ENCODE measurements at places on chromosomes 5 and 9.

GRCh38 chr5:3862906-3863305, 267.3 kb downstream of the IRX1 start:
- ATAC-seq = no peak

GRCh38 chr5:158007336-158007735, 148.4 kb upstream of the CLINT1 start:
- ATAC-seq = no peak

- ATAC-seq = no peak
Observed at GRCh38 chr5:65149827-65150226, 331.9 kb downstream of the ADAMTS6 start.

DNA sequence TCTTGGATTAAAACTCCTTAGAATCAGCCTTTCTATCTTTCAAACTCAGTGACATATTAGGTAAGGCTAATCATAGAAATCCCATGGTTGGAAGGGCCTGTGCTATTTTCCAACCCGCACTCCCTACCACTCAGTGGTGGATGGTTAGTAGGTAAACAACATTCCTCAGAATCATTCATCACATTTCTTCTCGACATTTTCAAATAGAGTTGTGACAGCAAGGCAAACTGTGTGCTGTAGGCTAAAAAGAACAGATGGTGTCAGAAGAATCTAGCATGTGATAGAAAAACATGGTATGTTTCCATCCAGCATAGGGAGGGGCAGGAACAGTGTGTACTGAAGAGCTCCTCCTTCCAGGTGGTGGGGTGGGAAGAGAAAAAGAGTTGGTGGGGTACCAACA, 227.3 kb upstream of the NMUR2 start:
- no peak for ATAC-seq

DNA sequence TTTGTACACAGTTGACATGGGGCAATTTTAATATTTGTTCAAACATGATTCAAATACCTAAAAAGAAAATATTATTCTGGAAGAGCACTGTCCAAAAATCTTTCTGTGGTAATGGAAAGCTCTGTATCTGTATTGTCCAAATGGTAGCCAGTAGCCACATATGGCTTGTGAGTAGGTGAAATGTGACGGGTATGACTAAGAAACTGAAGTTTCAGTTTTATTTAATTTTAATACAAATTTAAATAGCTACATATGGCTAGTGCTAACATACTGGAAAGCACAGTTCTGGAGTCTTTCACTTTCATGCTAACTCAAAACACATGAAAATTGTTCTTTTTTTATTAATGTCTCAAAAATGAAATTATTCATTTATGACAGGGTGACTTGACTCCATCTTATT, 132.6 kb downstream of the PLK2 start:
- no peak for ATAC-seq

DNA sequence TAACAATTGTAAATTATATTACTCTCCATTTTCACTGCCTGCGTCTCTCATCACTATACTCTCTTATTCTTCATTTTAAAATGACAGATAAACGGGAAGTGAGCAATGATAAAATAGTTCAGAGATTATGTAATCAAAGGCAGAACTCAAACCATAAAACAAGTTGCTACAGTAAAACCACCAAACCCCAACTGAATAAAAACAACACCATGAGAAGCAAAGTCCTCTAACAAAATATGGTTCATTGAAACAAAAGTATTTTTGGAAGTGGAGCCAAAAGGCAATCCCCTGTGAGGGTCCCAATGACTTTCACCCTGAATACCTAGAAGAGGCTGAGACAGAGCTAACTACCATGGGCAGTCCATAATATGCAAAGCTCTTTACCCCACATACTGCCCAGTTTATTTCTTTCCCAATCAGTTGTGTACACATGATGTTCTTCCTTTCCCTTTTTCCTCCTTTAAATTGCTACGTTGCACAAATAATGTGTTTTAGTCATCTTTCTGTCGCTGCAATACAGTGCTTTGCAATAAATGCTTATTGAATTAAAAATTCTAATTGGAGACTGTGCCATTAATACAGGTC, 64.0 kb upstream of the PTGER4 start:
- ATAC-seq = no peak

DNA sequence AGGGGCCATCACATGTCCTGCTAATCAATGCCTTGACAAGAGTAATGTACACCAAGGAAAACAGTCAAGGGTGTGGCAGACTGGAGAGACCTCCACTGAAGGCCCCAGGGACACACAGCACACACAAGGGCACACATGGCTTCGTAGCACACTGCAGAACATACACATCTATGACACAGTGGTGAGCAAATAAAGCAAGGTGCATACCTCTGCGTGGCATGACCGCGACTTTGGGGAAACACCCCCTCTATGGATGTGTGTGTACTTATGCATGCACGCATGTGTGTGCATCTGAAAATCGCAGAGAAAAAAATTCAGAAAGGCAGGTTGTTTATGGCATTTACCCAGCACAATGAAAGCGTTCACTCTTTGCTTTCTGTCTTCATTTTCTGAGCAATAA, 20.5 kb downstream of the SEMA4D start:
- no peak for ATAC-seq

DNA sequence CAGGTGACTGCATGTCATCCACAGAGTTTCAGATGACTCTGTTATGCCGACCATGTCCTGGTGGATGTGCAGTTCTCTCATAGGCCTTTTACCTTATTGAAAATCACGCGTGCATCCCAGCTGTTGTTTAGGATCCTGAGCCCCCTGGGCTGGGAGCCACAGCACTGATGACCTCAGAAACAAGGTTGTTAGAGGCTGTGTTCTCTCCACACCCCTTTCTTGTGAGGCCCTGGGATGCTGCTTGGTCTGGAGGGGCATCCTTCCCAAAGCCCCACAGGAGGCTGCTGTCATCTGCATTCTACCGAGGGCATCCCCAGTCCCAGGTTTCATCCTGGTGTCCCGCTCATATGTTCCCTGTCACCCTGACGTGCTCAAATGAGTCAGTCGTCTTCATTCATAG, 76.5 kb upstream of the IRX4 start:
- no peak for ATAC-seq

GRCh38 chr9:129888293-129889121, 53.2 kb downstream of the USP20 start:
- no peak for ATAC-seq

- no peak for ATAC-seq
Observed at GRCh38 chr5:168950241-168950951, 350.5 kb downstream of the SLIT3 start.

DNA sequence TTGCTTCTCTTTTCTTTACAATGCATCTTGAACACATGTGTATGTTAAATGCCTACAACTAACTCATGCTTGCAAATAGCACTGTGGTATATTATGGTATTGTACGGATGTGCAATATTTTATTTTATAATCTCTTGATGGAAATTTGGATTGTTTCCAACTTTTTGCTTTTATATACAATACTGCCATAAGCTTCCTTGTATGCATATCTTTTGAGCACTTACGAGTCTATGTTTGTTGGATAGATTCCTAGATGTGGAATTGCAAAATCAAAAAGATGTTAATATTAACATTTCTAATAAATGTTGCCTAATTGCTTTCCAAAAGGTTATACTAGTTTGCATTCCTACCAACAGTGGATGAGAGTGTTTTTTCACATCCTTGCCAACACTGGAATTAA, 3.4 kb upstream of the GALNT12 start:
- no peak for ATAC-seq

- no peak for ATAC-seq
Observed at GRCh38 chr9:121447321-121447834, 52.3 kb downstream of the GGTA1 start.

DNA sequence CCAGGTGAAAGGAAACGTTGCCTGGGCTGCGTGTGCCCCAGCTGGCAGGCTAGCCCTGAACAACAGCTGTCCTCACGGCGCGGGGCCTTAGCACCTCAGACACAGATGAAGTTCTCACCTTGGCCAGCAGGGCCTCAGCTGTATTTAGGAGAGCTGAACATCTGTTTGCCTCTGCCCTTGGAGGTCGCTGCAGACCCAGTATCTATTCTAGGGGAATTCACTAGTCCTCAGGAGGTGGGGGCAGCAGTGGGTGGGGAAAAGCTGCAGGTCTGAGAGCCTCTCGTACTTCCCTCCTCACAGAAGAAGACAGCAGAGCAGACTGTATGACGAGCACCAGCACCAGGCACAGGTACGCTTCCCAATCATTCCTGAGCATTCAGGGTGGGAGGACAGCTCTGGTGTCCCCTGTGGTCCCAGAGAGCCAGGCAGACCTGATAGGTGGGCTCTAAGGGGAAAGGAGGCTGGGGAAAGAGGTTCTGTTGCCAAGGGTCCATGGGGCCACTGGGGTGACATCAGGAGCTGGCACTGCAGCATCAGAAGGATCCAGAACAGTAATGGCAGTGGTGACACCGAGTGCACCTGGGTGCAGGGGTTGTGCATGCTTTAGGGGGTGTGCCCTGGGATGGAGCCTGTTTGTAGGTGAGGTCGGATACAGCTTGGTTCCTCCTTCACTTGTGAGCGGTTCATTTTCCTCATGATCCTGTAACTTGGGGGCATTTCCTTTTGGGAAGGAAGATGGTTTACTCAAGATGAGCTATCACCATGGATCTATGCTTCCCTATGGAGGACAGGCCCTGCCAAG, 13.8 kb downstream of the CD74 start:
- ATAC-seq = no peak

DNA sequence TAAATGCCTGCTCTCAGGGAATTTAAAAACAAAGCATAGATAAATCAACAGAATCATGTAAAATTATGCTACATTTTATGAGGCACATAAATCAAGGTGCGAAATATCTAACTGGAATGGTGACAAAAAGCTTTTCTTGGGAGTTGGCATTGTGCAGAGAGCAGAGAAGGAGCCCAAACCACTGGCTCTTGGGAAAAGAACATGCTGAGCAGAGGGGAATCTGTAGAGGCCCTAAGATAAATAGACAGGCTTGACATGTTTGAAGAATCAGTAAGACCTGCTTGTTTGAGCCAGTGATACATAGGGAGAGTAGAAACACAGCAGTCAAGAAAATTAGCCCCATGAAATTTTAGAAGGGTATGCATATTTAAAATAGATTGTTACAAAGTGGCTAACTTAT, 85.8 kb downstream of the GABRB2 start:
- ATAC-seq = no peak

- no peak for ATAC-seq
Observed at GRCh38 chr9:5764130-5764868, 68.6 kb downstream of the ERMP1 start.

DNA sequence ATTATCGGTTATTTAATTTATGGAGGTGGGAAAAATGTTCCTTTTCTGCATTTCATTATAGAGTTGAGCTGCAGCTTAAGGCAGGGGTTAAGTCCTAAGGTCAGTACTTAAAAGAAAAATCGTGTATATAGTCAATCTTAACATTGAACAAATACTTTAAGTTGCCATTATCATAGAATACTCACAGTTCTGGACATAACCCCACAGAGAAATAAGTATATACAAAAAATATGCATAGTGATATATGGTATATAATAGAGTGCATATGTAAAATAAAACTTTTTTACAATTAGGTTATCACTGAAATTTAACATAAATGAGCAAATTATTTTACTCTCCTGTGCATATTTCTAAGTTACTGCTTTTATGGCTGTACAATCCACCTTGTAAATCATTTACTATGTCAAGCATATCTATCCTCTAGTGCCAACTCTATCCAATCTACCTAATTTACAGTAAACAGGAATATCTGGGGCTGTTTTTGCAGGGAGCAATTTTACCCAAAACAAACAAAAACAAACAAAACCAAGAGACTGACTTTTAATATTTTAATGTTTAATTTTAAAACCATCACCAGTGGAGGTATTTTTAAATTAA, 28.8 kb downstream of the TTC39B start:
- ATAC-seq = no peak

GRCh38 chr5:22728610-22729009, 124.5 kb downstream of the CDH12 start:
- ATAC-seq = peak; percentile 80

GRCh38 chr5:156974328-156974727, 11.3 kb upstream of the TIMD4 start:
- ATAC-seq = no peak

GRCh38 chr5:172362755-172363154, 79.2 kb upstream of the UBTD2 start:
- ATAC-seq = no peak

DNA sequence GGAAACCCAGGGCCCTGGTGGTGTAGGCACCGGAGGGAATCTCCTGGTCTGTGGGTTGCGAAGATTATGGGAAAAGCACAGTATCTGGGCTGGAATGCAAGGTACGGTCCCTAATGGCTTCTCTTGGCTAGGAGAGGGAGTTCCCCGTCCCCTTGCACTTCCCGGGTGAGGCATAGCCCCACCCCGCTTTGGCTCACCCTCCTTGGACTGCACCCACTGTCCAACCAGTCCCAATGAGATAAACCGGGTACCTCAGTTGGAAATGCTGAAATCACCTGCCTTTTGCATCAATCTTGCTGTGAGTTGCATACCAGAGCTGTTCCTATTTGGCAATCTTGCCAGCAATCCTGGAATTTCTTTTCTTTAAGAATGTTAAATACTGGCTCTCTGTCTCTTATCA, 1429.1 kb downstream of the MAT2B start:
- ATAC-seq = no peak

GRCh38 chr5:96933764-96934707, 1.8 kb upstream of the LNPEP start:
- no peak for ATAC-seq

GRCh38 chr9:90099262-90099963, 494.6 kb downstream of the GADD45G start:
- peak; percentile 20 for ATAC-seq

GRCh38 chr9:34611811-34612787, at the start of gene RPP25L:
Gene RPP25L, minus strand, starts transcription at chr9:34612097. Its CDS starts 801 bp downstream, at chr9:34611296.
- peak; percentile 92 for ATAC-seq

DNA sequence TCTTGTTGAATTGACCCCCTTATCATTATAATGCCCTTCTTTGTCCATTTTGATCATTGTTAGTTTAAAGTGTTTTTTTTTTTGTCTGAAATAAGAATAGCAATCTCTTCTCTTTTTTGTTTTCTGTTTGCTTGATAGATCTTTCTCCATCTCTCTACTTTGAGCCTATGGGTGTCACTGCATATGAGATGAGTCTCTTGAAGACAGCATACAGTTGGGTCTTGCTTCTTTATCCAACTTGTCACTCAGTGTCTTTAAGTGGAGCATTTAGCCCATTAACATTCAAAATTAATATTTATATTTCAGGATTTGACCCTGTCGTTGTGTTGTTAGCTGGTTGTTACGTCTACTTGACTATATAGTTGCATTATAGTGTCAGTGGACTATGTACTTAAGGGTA, 135.4 kb downstream of the HMHB1 start:
- no peak for ATAC-seq

- no peak for ATAC-seq
Observed at GRCh38 chr5:159048298-159048697, 51.4 kb downstream of the EBF1 start.

DNA sequence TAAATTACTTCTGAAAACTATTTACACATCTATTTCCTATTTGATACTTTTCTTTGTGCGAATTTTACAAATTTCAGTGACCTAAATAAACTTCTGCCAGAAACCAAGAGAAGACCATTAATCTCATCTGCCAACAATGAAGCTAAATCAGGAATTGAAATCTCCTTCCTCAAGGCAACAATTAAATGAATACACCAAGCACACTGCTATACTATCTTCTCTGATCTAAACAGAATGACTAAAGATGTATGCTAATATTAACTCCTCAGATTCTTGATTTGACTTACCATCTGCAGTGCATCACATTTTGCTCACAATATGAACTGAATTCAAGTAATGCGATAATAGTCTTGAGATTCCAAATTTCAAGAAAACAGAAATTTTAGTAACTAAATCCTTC, 82.3 kb downstream of the CEP120 start:
- no peak for ATAC-seq

- ATAC-seq = no peak
Observed at GRCh38 chr9:18939943-18940342, 93.1 kb downstream of the SAXO1 start.

GRCh38 chr9:92714787-92715487, 45.0 kb upstream of the IPPK start:
- ATAC-seq = no peak
